ENCODE measurements at places on chromosomes 7 and 10.
A peak's percentile ranks its signal among the peaks of the same experiment; 100 is the strongest.

DNA sequence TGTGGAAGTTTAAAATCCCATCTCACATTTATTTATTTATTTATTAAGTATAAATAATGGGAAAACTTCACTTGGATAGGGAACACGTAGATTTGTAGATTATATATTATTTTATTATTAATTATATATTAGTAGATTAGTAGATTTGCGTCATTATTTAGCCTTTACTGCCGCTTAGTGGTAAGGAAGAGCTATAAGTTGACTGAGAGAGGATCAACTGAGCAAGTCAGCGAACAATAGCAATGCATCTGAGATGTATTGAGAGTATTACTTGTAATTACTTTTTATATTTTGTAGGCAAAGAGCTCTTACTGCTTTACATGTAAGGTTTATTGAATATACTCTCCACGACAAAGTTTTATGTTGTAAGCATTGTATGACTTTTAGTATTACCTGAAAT is 244.5 kb upstream of the ANKRD30A start:
- DNase-seq = peak; percentile 2

DNA sequence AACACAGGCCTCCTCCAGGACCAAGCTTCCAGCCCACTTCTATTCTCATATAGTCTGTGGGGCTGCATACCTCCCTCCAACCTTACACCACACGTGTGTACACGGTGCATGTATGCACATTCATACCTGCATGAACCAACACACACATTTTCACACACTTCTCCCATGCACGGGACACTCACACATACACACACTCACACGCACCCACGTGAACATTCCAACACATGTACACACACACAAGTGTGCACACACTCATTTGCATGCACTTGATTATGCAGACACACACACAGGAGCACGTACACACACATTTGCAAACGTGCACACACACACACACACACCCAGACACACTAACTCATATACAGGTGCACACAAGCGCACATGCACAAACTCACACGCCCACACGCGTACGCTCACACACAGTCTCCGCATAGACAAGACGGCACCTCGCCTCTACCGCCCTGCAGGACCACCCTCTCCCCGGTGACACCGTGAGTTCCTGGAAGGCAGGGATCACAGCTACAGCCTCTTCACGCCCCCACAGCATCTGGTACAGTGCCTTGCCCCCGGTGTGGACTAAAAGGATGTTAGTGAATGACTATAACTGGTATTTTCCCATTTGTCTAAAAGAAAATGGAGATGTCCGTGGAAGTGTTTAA is 263.8 kb downstream of the PTPRN2 start:
- no peak for DNase-seq

- DNase-seq = no peak
Observed at GRCh38 chr10:63253040-63253439, 119.9 kb downstream of the NRBF2 start.

DNA sequence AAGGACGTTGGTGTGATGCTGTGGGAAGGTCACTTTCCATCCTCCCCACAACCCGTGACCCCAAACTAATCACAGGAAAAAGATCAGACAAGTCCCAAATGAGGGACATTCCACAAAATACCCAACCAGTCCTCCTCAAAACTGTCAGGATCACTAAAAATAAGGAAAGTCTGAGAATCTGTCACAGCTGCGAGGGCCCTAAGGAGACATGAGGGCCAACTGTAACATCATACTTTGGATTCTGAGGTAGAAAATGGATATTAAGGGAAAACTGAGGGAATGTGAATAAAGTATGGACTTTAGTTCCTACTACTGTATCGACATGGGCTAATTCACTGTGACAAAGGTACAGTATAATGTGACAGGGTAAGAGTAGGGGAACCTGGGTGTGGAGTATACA is 85.1 kb upstream of the FAM20C start:
- DNase-seq = no peak

DNA sequence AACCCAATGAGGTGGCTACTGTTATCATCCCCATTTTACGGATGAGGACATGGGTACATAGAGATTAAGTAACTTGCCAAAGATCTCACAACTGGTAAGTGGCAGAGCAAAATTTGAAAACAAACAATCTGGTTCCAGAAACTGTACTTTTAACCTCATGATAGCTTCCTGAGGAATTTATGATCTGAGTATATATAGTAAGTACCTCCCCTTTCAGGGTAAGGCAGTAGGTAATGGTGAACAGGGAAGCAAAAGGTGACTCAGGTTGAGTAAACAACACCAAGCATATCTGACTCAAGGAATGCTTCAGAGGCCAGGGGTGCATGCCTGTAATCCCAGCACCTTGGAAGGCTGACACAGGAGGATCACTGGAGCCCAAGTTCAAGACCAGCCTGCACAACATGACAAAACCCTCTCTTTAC is 21.1 kb downstream of the KLLN start:
- DNase-seq = peak; percentile 23

- DNase-seq = no peak
Observed at GRCh38 chr7:129862682-129863081, 90.1 kb downstream of the UBE2H start.

- DNase-seq = peak; percentile 58
Observed at GRCh38 chr10:72802763-72803505, 90.6 kb upstream of the OIT3 start.

DNA sequence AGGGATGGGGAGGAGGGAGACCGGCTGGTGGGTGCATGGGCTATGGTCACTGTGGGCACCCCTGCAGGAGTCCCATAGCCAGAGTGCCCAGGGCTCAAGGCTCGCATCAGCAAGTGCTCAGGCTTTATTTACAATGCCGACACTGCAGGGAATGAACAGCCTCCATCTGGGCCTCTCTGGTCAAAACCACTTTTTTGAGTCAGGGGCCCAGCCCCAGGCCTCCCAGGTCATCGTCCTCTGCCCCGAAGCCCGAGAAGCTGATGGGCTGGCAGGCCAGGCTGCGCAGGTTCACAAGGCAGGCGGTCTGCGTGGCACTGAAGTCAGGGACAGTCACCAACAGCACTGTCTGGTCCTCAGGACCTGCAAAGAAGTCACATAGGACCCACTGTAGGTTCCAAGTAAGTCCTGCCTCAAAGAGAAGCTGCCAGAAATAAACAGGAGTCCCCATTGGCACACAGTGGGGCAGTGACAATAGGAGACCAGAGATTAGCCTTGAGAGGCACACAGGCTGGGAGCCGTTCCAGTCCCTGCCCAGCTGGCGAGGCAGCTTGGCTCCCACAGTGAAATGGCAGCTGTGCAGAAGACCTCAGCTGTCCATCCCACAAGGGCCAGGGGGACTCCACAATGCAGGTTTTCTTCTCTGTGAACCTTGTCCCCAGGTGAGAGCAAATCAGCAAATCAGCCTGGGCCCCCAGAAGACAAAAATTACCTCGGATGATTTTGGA is 8.6 kb downstream of the POLD2 start:
- DNase-seq = no peak

GRCh38 chr10:61605221-61605620 is 57.5 kb upstream of the CABCOCO1 start:
- DNase-seq = no peak

DNA sequence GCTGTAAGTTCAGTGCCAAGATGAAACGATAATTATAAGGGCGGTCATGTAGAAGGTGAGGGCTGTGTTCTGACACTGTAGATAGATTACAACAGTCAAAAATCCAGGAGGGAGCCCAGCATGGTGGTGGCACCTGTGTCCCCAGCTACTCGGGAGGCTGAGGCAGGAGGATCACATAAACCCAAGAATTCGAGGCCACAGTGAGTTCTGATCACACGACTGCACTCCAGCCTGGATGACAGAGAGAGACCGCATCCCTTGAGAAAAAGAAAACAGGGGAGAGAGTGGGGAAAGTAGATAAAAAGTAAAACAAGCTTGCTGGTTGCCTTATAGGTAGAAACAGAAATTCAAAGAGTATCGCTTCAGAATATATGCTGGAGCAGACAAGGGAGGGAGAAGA is 52.1 kb downstream of the KCNH2 start:
- DNase-seq = no peak

DNA sequence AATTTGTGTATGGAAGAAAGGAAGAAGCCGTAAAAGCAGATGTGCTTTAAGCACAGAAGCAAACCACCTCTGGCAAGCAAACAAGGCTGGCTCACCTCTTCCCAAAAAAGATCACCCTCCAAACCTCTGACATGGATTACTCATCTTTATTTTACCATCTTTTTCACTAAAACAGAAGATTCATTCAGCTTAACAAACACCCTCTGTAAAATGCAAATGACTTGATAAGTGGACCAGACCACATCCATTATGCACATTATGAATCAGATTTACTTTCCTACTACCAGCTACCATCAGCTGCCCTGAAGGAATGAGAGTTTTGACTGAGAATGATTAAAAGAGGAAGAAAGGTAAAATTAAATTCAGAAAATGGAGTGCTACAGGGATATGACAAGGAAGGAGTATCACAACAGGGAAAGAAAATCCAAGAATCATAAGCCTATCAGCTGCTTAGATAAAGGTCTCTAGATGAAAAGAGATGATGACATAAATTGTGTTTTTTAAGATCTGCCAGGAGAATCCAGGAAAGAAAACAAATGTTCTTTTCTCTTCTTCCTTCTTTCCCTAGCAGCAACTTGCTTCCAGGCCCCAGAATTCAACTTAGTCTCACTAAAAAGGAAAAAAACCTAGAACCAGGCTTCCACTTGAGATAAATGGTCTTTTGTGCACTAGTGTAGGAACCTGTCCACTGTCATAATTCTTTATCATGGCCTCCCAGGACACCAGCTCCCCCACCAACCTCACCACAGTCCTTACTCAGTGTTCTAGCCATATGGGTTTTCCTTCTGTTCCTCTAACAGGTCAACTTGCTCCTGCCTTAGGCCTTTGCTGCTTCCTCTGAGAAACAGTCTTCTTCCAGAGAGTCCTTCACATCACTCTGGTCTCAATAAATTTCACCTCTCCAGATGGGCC is 47.4 kb downstream of the JAZF1 start:
- DNase-seq = no peak

GRCh38 chr7:48337012-48337621 is 165.9 kb downstream of the ABCA13 start:
- DNase-seq = peak; percentile 6

- DNase-seq = no peak
Observed at GRCh38 chr10:7967035-7967434, 87.5 kb upstream of the GATA3 start.

DNA sequence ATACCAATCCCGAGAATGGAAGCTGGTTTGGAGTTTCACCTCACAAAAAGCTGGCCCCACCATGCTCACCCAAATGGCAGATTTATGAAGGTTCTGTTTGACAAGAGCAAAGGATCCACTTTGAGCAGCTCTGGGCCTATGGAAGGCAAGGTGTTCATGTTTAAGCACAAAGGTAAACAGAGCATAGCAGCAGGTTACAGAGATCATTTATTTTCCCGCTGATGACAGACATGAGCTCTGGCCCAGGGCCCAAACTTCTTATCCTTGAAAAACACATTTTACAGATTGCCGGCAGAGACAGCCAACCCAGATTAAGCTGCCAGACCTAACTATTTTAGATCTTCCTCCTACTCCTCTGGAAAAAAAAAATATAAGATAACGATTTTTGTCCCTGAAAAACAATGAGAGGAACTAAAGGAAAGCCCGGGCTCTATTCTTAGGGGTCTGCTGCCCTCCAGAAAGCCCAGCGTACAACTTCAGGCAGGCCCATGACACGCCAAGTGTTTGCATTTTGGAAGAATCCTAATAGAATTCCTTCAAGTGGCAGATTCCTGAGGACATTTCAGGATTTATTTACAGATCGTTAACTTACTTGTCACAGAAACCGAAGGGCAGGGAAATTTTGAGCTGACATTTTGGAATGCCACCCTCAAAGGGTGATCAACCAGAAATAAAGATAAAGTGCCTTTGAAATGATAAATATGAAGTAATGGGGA is 40.0 kb downstream of the SYPL1 start:
- no peak for DNase-seq

DNA sequence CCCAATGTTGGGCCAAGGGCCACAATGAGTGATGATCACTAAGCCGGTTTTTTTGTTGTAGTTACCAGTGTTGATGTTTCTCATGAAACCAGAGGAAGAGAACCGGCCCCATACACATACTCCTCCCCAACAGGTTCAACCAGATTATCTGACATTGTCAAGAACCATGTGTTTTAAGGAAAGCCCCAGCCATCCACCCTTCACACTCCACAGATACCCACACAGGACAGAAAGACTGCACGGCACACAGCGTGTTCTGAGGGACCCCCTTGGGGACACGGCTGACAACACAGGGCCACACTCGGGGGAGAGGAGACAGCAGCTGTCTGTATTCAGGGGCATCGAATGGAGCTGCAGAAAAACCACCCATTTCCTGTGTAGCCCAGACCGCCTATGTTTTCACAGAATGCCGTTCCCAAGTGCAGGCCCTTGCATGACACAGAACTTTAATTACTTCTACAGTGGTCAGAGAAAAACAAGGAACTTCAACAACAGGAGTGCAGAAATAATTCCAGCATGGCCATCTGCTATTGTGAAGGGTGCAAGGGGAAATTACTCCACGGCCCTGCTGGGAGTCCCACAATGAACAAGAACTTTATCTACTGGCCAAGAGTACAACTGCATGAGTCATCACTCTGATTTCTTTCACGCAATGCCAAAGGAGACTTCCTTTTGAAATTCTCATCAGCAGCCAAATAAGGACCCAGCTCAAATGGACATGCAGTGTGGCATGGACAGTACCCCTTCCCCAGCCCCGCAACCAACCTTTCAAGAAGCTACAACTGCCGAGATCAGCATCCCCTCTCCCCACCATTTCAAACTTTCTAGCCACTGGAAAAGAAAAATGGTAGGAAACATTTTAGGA is 2.3 kb downstream of the KLF6 start:
- peak; percentile 94 for DNase-seq

- DNase-seq = peak; percentile 27
Observed at GRCh38 chr10:11810313-11810766, 12.8 kb upstream of the PROSER2 start.

DNA sequence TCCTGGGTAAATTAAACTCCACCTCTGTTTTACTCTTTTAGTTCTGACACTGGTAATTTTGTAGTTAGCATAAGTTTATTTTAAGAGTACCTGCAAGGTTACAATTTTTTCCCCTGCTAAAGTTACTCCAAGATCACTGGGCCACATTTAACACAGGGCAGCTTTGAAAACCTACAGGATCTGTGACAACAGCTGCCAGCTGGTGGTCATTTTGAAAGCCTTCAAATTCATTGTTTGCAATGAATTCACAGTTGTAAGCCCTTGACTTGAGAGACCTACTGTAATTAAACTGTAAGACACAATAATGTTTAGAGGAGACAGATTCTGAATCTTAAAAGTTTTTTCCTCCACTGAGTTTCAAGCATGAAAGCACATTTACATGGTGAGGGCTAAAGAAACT is 129.6 kb downstream of the CNOT4 start:
- DNase-seq = no peak
